ENCODE measurements at places on chromosomes 13 and 19.

DNA sequence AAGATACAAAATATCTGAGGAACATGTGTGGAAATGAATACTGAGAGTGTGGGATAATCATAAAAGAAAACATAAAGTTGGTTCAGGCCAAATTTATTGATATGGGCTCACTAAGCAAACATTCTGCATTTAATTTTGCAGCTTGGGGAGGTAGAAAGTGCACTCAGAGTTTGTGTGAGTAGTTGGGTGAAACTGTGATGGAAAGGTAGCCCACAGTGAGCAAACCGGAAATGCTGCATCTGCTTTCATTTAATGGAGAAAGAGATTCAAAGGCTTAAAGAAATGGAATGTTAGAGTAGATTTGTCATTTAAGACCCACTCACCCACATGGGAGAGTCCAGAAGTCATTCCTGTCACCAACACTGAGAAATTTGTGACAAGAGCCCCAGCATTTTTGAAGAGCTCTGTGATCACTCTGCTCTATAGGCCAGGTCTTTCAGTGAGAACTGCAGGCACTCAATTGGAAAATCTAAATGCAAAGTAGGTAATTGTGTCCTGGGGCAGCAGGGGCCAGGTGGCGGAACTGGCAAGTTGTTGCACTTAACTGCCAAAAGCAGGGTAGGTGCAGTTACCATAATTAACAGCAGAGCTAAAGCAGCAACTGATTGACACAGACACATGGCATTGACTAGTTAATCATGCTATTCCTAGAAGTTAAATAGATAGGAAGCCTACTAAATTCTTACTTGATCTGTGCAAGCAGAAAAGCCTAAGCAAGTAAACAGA lies 1228.3 kb upstream of the PCDH20 start:
- DNase-seq = no peak

DNA sequence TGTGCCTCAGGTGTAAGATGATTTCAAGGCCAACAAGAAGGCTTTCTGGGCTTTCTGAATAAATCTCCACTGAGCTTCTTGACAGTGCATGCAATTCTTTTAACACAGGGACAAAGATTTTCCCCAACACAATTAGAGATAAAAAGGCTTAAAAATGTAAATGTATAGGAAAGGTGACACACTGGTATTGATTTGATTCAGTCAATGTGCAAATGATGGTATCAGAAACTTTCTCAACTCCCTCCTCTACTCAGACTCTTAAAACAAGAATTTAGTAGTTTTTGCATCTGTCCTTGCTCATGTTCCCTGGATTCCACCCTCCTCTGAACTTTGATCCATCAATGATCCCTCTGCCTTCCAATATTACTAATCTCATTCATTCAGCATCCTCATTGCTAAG lies 111.6 kb upstream of the FNDC3A start:
- DNase-seq = no peak

GRCh38 chr13:44759384-44760360 lies 183.5 kb upstream of the TSC22D1 start:
- no peak for DNase-seq

DNA sequence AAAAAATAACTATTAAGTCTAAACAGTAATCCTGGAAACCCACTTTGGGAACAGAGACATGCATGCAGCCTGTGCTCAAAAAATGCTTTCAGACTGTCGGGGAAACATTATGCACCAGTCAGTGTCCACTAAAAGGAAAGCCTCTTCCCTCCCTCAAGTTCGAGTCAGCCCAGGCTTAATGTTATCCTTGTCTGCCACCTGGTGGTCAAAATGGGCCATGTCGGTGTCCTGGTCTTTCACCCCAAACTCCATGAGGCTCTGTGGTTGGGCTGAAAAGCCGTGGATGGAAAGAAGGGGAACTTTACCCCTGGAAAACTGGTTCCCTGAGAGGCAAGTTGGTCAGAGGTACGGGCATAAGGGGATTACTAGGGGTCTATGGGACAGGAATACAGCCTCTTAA lies 88.4 kb upstream of the ZNF492 start:
- DNase-seq = peak; percentile 55

- DNase-seq = no peak
These were observed 106.2 kb downstream of the VWA8 start for GRCh38 chr13:41854758-41855157.

DNA sequence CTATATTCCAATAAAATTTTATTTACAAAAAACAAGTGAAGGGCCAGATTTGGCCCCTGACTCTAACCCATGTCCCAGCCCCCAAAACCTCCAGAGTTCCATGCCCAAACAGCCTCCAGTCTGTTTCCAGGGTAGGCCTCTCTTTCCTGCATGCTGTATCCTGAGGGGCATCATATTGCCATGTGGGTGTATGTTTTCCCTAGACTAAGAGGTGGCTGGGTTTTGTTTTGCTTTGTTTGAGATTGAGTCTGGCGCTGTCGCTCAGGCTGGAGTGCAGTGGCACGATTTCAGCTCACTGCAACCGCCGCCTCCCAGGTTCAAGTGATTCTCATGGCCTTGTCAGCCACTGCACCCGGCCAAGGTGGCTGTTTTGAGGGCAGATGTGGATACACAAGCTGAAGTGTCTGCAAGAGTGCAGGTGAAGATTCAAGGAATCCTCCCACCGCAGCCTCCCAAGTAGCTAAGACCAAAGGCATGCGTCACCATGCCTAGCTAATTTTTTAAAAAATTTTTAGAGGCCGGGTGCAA lies 23.6 kb upstream of the LSM14A start:
- DNase-seq = no peak

DNA sequence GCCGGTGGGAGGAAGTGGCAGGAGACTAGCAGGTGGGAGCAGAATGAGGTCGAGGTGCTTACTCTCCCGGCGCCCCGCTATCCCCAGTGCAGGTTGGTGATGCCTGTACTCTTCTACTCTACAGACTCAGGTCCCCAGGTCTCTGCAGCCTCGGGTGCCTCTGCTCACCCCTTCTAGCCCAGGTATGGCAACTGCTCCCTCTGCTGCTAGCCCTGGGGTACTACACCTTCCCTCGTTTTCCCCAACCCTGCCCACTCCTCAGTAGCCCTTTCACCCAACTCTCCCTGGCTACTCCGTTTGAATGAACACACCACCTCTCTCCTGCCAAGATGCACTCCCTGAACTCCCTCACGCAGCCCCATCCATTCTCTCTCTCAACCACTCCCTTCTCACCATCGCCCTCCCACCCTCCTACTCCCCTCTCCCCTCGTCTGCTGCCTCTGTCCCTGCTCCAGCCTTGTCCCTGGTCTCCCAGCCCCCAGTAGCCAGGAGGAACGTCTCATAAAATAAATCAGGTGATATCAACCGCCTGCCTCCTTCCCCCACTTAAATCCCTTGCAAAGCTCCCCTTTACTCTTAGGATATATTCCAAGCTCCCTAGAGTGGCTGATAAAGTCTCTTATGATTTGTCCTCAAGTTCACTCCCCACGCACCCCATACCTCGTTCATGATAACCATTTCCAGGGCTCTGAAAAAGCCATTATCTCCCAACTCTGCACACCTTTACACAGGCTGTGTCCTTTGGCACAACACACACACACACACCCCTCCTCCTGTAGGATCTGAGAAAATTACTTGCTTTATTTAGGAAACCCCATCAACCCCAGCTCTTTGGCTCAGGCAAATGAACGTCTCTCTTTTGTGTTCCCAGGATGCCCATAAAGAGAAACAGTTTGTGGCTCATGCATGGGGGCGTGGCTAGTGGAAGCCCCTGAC lies 8.2 kb upstream of the MEIS3 start:
- no peak for DNase-seq

DNA sequence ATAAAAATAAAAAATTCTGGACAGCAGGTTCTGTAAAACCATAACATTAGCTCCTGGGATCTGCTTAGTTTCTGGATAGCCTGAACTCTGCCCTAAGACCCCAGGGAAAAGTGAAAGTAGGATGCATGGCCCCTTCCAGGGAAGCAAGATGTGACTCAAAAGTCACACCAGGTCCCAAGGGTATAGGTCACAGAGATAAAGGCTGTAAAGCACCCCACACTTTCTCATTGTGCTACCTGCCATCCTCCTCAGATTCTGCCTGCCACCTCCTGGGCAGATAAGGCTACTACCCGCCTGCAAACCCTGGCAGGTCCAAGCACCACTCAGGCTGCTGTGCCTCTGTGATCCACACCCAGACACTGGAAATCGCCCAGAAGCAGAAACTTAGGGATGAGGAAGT lies 20.6 kb downstream of the FFAR2 start:
- no peak for DNase-seq

DNA sequence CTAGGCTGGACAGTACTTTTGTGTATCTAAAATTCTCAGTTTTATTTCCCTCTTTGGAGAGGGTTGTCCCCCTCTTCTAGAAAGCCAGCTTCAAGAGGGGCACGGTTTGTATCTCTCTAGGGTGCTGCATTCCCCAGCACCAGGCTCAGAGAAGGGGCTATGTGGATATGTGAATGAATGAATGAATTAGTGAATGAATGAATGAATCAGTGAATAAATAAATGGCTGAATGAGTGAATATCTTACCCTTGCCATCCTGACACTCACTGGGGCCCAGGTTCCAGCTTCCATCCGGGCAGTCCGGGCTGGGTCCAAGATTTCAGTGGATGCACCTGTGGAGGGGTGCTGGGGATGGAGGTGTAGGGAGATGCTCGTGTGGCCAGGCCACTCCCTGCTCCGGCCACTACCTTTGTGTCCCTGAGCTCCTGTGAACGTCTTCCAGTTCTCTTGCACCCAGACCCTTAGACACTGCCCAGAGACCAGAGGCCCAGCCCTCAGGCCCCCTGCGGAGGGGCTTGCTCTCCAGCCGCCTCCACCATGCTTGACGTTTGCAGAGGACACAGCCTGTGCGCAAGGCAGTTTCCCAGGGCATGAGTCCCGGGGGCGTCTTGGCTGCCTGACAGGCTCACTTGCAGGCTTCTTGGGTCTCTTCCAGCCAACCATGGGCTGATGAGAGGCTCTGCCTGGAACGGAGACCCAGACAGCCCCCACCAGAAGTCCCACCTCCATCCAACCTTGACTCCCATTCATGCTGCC lies 2.8 kb upstream of the KCNN1 start:
- DNase-seq = no peak

- no peak for DNase-seq
These were observed 4.4 kb upstream of the TUBA3C start for GRCh38 chr13:19185865-19186645.

GRCh38 chr19:48969276-48970138 lies 4.4 kb downstream of the FTL start:
- DNase-seq = no peak

DNA sequence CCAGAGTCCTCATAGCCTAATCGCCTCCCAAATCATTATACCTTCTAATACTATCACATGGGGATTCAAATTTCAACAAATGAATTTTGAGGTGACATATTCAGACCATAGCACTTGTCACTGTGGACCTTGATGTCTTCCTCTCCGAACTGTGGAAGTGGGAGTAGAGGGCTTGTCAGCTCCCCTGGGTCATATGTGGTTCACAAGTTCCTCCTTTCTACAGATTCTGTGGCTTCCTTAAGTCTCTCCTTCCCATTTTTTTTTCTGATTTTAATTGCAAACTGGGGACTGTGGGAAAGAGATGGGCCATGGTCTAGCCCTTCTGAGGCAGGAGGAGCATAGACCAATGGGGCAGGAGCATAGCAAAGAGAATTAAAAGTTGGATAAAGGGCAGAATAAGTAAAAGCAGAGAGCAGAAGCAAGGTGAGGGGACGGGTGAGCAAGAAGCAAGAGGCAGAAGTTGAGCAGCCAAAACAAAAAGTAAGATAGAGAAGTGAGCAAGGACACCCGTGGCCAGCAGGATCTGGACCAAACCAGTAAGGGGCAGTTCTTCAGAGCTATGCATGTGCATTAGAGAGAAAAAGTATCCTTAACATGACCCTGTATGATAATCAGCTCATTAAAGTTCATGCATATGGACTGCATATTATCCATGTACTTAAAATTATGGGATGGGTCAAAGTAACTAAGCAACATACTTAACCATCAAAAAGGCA lies 2.6 kb upstream of the SIGLEC7 start:
- DNase-seq = peak; percentile 30

DNA sequence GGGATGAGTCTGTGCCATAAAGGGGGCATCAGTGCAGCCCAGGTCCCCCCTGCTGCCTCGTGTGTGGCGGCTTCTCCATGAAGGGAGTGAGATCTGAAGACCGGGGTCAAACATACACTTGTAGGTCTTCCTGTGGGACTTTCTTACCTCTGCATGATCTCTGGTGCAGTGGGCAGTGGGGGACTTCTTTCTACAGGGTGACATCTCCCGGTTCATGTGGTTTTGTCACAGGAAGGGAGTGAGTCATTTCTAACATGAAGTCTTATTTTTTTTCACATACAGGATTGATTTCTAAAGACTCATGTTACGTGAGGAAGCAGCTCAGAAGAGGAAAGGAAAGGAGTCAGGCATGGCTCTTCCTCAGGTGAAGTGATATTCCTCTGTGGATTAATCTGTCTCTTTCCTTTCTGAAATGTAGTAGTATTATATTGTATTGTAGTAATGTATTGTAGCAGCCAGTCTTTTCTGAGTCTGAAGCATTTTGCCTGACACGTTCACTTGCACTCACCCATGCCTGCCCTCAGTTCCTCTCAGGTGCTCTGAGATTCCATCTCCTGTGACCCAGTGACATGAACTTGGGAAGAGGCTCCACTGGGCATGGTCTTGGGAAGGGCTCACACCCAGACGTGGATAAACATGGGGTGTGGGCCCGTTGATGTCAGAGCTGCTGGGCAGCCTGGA lies 15.7 kb downstream of the ZNF808 start:
- DNase-seq = no peak

- DNase-seq = no peak
These were observed 14.8 kb downstream of the FSD1 start for GRCh38 chr19:4319067-4319718.

DNA sequence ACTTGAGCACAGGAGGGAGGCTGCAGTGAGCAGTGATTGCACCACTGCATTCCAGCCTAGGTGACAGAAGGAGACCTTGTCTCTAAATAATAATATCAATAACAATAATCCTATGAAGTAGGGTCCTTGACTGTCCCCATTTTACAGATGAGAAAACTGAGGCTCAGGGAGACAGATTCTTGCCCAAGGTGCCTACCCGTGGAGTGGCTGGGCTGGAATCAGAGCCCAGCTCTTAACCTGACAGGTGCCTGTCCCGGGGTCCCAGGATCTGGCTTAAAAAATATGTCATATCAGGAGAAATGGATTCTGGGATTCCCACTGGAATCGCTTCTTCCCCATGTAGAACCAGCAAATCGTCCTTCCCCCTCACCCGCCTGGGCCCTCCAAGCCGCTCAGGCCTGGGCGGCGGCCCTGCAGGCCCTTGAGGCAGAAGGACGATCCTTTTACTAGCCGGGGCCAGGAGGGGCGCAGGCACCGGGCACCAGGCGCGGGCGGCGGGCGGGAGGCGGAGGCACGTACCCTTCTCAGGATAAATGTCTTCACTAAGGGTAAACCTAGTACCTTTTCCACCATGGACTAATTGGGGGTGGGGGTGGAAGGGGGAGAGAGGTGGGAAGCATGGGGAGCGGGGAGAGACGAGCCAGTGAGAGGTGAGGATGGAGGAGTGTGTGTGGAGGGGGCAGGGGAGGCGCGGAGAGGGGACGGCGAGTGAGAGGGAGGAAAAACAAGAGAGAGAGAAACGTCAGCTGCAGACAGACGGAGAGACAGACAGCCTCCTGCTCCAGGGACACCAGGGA lies 60.6 kb downstream of the COLGALT1 start:
- no peak for DNase-seq

DNA sequence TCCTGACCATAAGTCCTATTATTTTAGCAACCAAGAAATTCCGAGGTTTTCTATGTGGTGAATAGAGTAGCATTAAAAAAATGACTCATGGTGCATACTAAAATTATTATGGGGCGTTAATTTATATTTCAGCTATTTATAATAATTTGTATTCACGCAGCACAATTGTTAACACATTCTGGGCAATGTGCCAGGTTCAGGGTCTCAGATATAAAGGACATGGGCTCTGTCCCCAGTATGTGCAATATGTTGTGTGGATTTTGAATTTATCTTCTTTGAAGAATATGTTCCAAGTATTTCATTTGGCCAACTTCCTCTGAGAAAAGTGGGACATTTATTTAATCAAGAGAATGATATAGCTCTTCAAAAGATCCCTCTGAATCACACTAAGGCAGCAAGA lies 1434.7 kb upstream of the PRR20A start:
- no peak for DNase-seq
